GM03348 (cell line): ENCODE measurements at places on chromosomes 1 and 21.

- peak; percentile 81 for DNase-seq
Measured at GRCh38 chr1:207919523-207920170, 8.7 kb upstream of the CD34 start.

DNA sequence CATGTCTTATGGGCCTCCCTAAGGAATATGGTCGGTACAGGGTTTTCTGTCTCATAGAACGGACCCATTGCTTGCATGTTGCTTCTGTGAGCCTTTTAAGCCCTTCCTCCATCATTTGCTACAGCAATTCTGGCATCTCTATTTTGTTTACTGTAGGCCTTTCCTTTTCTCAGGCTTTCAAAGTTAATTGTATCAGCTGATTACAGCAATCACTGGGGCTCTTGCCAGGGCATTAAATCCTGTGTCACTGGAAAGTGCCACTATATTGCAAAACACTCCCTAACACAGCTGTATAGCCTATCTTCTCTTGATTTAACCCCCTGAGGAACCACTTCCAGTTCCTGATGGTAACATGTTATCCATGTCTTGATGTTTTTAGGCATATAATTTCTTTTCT lies 156.5 kb downstream of the PDE4B start:
- DNase-seq, result no peak

GRCh38 chr1:204647114-204647804 lies 38.3 kb downstream of the LRRN2 start:
- peak; percentile 66 for DNase-seq

- DNase-seq, result no peak
Measured at GRCh38 chr1:231272880-231273279, 31.9 kb downstream of the GNPAT start.

- peak; percentile 87 for DNase-seq
Measured at GRCh38 chr1:10528066-10529014, 53.6 kb downstream of the PEX14 start.

DNA sequence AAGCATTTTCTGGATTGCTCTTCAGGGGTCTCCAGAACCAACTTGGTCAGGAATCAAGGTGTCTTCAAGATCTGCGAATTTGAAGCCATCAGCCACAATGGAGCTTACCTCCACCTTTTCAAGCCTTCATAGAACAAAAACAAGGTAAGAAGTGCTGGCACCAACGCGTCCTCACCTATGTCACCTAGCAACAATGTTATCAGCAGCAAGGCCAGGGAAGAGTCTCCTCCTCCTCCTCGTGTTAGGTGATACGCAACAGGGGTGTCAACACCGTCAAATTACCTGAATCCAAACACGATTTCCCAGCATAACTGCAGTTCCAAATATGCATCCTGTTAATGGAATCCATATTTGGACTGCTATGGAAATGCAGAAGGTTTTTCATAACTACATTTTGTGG lies 4.1 kb upstream of the TIAM1 start:
- no peak for DNase-seq

- no peak for DNase-seq
Measured at GRCh38 chr21:27548486-27548885, 581.6 kb upstream of the ADAMTS5 start.

- no peak for DNase-seq
Measured at GRCh38 chr1:165787741-165788140, 19.1 kb upstream of the TMCO1 start.

- no peak for DNase-seq
Measured at GRCh38 chr21:42453224-42453985, 42.6 kb downstream of the RSPH1 start.

DNA sequence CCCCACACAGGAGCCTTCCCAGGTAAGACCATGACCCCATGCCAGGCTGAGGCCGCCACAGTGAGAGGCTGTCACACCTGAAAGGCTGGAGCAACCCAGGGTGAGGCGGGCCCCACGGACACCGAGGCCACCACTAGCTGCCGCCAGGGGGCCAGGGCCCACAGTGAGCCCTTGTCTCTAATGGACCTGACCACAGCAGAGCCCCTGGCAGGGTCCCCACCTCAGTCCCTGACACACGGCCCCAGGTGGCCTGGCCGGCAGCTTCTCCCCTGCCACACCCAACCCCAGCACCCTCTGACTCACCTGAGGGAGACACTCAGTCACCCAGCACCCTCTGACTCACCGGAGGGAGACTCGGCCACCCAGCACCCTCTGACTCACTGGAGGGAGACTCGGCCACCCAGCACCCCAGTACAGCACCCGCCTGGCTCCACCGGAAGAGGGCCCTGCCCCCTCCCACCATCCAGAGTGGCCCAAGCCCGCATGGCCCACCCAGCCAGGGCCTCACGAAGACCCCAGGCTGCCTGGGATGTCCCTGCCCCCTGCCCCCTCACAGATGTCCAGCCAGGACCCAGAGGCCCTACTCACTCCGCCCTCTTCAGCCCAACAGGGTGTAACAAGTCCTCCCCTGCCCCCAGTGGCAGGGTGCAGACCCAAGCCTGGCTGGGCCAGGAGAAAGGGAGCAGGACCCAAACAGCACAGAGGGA lies 4.4 kb downstream of the DVL1 start:
- peak; percentile 76 for DNase-seq

DNA sequence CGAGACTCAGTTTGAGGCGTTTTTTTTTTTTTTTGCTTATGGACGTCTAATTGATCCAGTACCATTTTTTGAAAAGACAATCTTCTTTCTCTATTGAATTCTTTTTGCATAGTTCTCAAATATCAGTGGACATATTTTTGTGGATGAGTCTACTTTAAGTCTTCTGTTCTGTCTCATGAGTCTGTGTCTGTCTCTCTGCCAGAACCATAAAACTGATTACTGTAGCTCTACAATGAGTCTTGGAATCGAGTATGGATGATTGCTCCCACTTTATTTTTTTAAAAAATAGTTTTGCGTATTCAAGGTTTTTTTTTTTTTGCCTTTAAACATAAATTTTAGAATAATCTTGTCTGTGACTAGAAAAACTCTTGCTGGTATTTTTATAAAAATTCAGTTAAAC lies 323.5 kb downstream of the ZNF326 start:
- no peak for DNase-seq

DNA sequence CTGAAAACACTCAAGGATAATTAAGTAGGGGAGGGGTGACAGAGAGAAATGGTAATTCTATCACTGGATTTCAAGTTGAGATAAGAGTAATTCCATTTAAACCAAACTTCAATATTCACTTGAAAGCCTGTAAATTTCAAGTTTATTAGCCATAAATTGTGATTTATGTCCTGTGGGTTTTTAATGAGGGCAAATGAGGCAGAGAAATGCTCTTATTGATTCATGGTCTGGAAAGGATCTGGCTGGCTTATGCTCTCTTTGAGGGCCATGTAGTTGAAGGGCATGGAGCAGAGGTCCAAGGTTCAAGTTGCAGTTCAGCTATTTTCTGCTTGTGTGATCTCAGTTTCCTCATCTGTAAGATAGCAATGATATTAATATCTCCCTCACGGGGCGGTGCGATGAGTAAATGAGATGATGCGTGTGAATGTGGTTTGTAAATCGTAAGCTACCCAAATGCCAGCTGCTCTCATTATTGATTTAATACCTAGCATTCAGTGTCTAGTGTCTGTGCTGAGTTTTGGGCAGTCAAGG lies 12.3 kb downstream of the OLFML3 start:
- DNase-seq, result no peak

DNA sequence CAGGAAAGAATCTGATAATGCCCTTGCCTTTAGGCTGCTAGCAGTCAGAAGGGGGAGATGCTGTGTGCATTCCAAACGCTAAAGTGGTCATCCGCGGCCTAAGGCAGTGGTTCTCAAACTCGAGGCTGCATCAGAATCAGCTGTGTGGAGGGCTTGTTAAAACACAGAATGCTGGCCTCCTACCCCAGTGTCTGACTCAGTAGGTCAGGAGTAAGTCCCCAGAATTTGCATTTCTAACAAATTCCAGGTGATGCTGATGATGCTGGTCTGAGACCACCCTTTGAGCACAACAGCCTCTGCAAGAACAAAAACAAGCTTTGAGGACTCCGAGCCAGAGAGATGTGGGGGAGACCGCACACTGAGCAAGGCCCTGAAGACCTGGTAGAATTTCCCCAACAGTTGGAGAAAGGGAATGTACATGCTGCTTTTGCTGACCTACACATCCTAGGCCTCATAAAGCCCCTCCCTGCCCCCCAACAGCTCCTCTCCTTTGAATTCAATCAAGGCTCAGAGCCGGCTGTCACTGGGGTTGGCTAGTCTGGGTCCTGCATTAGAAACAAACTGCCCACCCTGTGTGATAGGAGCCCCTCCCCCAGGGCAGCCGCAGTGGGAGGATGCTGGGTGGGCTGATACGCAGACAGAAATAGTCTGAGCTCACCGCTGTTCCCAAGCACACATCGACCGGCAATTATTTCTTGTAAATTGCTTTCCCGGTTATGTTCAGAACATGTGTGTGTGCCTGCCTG lies 27.1 kb downstream of the SHISAL2A start:
- DNase-seq, result no peak

- no peak for DNase-seq
Measured at GRCh38 chr1:233112186-233113008, 162.0 kb downstream of the NTPCR start.

DNA sequence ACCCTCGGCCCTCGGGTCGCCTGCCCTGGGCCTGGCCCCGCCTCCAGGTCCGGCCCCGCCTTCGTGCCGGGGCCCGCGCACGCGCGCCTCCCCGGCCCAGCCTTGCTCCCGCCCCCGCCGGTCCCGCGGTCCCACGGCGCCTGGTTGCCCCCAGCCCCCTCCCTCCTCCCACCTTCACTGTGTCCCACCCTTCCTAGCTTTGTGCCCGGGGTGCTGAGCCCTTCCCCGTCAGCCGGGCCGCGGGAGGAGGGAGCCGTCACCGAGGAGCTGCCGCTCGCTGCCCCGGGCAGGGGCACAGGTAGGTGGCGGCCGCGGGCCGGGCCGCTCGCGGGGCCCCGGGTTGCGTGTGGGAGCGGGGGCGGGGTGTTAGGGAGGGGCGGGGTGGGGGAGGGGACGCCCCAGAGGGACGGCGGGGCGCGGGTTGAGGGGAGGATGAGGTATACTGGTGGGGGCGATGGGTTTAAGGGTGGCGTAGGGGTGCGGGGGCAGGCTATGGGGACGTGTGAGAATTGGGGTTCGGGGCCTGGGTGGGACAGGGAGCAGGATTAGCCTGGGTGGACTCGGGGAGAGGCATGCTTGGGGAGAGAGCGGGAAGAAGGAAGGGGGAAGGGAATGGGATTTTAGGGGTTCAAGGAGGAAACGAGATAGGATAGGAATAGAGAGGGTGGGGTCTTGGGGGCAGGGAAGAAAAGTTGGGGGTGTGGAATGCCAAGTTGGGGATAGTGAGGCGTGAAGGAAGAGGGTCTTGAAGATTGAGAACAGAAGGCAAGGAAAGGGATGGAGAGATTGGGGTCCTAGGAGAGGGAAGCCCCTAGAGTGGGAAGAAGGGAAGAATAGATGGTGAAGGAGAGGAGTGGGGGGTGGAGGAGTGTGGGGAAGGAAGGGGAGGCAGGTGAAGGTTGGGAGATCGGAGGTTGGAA lies at the start of gene LRRC42:
Gene LRRC42 (plus strand): TSS at position 99 of the 920 bp plus-strand sequence. CDS start 5,650 bp downstream, outside the sequence.
- peak; percentile 99 for DNase-seq

DNA sequence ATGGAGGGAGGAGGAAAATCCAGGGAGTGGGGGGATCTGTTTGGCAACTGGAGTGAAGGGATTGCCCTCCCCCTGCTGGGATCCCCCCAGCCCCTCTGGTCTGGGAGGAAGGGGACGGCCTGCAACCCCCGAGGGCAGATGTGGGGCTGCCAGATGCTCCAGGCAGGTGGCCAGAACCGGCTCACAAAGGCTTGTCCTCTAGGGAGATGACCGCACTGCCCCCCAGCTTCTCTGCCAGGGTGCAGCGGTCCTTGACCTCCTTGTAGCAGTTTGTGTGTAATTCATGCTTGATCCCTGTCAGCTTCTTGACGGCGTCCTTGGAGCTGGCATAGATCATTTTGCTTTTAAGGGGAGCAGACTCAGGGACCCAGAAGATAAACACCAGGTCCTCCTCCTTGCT lies 69.2 kb downstream of the ROR1 start:
- no peak for DNase-seq

DNA sequence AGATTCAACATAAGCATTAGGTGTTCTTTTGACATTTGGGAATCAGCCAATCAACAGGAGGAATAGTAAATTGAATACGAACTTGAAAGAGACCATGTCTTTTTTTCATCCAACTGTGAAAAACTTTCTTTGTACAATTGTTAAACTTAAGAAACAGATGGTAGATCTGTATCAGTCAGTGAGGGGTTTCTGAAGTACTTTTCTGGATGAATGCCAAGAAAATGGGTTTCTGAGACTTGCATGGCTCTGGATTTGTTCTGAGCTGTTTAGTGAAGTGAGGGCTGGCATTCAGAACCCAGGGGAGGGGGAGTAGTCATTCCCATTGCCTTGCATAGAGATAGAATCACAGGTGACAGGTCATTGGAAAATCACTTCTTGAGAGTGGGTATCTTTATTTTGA lies 37.4 kb downstream of the PTPRC start:
- no peak for DNase-seq

DNA sequence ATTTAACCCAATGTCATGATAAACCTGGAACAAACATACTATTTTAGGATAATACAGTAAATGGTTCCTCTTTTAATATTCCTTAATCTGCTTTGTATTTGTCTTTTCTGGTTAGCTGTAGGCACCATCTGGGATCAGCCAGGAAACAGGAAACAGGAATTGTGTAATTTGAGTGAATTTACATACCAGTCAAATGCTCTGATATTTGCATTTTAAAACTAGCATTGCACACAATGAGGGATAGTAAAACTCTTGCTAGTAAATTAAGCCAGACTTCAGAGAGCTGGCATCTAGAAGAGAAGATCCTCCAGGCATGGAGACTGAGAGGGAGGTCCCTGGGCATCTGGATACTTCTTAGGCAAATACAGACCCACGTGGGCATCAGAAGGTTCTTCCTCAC lies 103.5 kb downstream of the HMCN1 start:
- peak; percentile 19 for DNase-seq

GRCh38 chr1:62196086-62196690 lies 1.5 kb downstream of the L1TD1 start:
- no peak for DNase-seq

DNA sequence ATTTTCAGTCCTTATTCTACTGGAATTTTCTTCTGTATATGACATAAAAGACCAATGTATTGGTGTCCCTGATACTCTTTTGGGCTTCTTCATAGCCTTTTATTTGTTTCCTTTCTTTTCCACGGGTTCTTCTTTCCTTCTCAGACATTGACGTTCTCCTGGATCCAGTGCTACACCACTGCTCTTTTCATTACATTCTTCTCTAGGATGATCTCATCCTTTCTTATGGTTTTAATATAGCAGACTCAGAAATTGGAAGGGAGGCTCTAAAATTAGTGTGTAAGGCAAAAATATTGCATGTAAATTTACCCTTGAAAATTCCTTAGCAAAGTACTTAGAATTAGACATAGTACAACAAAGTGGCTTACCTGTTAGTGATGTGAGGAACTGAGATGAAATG lies 65.3 kb downstream of the SELENOF start:
- DNase-seq, result peak; percentile 13

- DNase-seq, result no peak
Measured at GRCh38 chr1:80064524-80064923, 1058.0 kb upstream of the ADGRL4 start.
